Memory B cell (primary cell): ENCODE measurements at places on chromosomes 4 and X.

- H3K36me3 ChIP-seq, result peaks cover 2% of the 10 kb centered on the region
- H3K27ac ChIP-seq, result peak overlapping the region; percentile 87
Measured at GRCh38 chrX:153974003-153974725, 1.6 kb downstream of the TMEM187 start.

DNA sequence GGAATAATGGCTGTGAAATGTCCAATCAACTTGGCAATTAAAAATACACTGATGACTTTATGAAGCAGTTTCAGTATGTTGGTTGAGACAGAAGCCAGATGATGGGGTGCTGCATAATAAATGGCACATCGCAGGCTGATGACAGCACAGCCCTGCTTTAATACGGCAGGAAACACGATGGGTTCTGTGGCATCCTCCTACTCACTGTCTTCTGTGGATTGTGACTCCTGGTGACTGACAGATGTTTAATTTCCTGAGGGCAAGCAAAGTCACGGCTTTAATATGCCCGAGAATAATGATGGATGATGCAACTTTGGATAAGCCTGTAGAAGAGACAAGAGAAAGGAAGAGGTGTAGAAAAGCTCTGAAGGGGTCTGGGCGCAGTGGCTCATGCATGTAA is 295.4 kb downstream of the TRIML1 start:
- H3K4me3 ChIP-seq, result no peak overlapping the region
- H3K4me1 ChIP-seq, result no peaks in the 10 kb centered on the region
- no peaks in the 10 kb centered on the region for H3K27me3 ChIP-seq
- DNase-seq, result no peak
- H3K36me3 ChIP-seq, result no peaks in the 10 kb centered on the region

- no peak overlapping the region for H3K27ac ChIP-seq
- no peak overlapping the region for H3K4me3 ChIP-seq
- H3K27me3 ChIP-seq, result no peaks in the 10 kb centered on the region
- H3K4me1 ChIP-seq, result no peaks in the 10 kb centered on the region
Measured at GRCh38 chr4:173138624-173139023, 30.0 kb upstream of the GALNT7 start.

GRCh38 chr4:185312699-185313098 is 83.0 kb downstream of the LRP2BP start:
- peaks cover 44% of the 10 kb centered on the region for H3K36me3 ChIP-seq
- no peak overlapping the region for H3K27ac ChIP-seq
- peaks cover 26% of the 10 kb centered on the region for H3K4me1 ChIP-seq
- no peaks in the 10 kb centered on the region for H3K27me3 ChIP-seq
- DNase-seq, result no peak
- H3K4me3 ChIP-seq, result no peak overlapping the region

GRCh38 chr4:183638436-183638835 is 20.5 kb downstream of the RWDD4 start:
- peaks cover 7% of the 10 kb centered on the region for H3K36me3 ChIP-seq
- DNase-seq, result no peak
- no peaks in the 10 kb centered on the region for H3K4me1 ChIP-seq
- no peaks in the 10 kb centered on the region for H3K27me3 ChIP-seq

- peaks cover 6% of the 10 kb centered on the region for H3K4me1 ChIP-seq
- DNase-seq, result no peak
- H3K36me3 ChIP-seq, result no peaks in the 10 kb centered on the region
Measured at GRCh38 chr4:89275587-89275986, 32.0 kb downstream of the GPRIN3 start.

- H3K27me3 ChIP-seq, result peaks cover 18% of the 10 kb centered on the region
- H3K4me3 ChIP-seq, result peak within 1 kb of the TSS; percentile 74
- DNase-seq, result no peak
- peak within 1 kb of the TSS; percentile 14 for H3K27ac ChIP-seq
- peaks cover 12% of the 10 kb centered on the region for H3K4me1 ChIP-seq
Measured at GRCh38 chr4:118888666-118889311, at the start of gene SYNPO2. SYNPO2 (plus strand) TSS chr4:118888854; CDS start chr4:118889037, 183 bp downstream.

GRCh38 chr4:66562276-66562806 is 892.1 kb upstream of the EPHA5 start:
- H3K4me3 ChIP-seq, result no peak overlapping the region
- no peak for DNase-seq
- H3K27ac ChIP-seq, result no peak overlapping the region

- H3K27me3 ChIP-seq, result no peaks in the 10 kb centered on the region
- no peak overlapping the region for H3K4me3 ChIP-seq
- DNase-seq, result no peak
- H3K27ac ChIP-seq, result no peak overlapping the region
- no peaks in the 10 kb centered on the region for H3K4me1 ChIP-seq
Measured at GRCh38 chrX:4570151-4570550, 856.7 kb upstream of the PRKX start.

GRCh38 chr4:122728856-122729255 is 3.6 kb upstream of the BBS12 start:
- H3K4me1 ChIP-seq, result peaks cover 5% of the 10 kb centered on the region
- no peak overlapping the region for H3K27ac ChIP-seq
- H3K27me3 ChIP-seq, result no peaks in the 10 kb centered on the region
- H3K4me3 ChIP-seq, result no peak overlapping the region

DNA sequence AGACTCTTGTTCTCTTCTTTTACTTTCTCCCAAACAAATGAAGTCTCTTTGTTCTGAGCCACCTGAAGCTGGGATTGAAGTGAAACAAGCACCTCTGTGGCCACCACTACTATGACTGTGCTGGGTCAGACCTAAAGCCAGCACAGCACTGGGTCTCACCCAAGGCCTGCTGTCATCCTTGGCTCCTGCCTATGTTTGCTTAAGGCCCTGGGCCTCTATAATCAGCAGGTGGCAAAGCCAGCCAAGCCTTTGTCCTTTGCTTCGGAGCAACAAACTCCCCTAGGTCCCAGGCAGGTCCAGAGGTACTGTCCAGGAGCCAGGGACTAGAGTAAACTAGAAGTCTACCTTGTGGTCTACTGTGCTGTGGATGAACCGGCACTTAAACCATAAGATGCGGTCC is 220.6 kb upstream of the ARSJ start:
- no peak overlapping the region for H3K4me3 ChIP-seq
- no peaks in the 10 kb centered on the region for H3K4me1 ChIP-seq
- H3K27ac ChIP-seq, result no peak overlapping the region
- peaks cover 3% of the 10 kb centered on the region for H3K27me3 ChIP-seq

DNA sequence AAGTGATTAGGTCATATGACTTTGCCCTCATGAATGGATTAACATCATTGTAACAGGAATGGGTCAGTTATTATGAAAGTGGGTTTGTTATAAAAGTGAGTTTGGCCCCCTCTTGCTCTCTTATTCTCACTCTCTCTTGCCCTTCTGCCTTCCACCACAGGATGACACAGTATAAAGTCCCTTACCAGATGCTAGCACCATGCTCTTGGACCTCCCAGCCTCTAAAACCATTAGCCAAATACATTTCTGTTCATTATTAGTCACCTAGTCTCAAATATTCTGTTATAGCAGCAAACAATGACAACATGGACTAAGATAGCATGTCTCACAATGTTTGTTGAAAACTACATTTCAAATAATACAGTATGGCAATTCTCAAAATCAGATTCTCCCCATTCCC is 59.7 kb downstream of the RWDD4 start:
- no peaks in the 10 kb centered on the region for H3K36me3 ChIP-seq
- no peaks in the 10 kb centered on the region for H3K27me3 ChIP-seq
- H3K27ac ChIP-seq, result no peak overlapping the region
- H3K4me1 ChIP-seq, result peaks cover 2% of the 10 kb centered on the region
- H3K4me3 ChIP-seq, result no peak overlapping the region

GRCh38 chr4:39542611-39543012 is 15.4 kb upstream of the UGDH start:
- H3K4me1 ChIP-seq, result no peaks in the 10 kb centered on the region
- DNase-seq, result no peak
- no peak overlapping the region for H3K4me3 ChIP-seq
- H3K27ac ChIP-seq, result no peak overlapping the region
- H3K36me3 ChIP-seq, result peaks cover 2% of the 10 kb centered on the region

DNA sequence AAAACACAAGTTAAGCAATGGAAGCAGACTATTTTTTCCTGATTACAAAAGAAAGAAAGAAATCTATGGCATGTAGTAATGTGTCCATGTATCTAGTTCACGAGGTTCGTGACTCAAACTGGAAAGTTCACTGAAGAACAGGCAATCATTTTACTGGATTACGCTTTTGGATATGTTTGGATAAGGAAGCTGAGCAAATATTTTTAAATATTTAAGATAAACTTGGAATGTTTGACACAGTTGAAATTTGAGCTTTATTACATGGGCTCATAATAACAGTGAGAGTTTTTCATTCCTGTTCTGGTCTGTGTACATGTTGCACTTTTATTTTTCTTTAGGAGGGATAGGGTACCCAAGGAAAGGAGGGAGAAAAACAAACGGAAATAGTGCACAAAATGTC is 244.2 kb upstream of the GK2 start:
- no peak overlapping the region for H3K4me3 ChIP-seq
- H3K36me3 ChIP-seq, result peaks cover 1% of the 10 kb centered on the region
- H3K27me3 ChIP-seq, result no peaks in the 10 kb centered on the region
- no peak for DNase-seq
- peaks cover 13% of the 10 kb centered on the region for H3K4me1 ChIP-seq

- H3K27me3 ChIP-seq, result no peaks in the 10 kb centered on the region
- no peak for DNase-seq
- H3K36me3 ChIP-seq, result no peaks in the 10 kb centered on the region
- peaks cover 21% of the 10 kb centered on the region for H3K4me1 ChIP-seq
Measured at GRCh38 chrX:41723826-41724225, at the start of gene GPR82. GPR82 (plus strand) TSS chrX:41724181; CDS start chrX:41727027, 2,846 bp downstream.

DNA sequence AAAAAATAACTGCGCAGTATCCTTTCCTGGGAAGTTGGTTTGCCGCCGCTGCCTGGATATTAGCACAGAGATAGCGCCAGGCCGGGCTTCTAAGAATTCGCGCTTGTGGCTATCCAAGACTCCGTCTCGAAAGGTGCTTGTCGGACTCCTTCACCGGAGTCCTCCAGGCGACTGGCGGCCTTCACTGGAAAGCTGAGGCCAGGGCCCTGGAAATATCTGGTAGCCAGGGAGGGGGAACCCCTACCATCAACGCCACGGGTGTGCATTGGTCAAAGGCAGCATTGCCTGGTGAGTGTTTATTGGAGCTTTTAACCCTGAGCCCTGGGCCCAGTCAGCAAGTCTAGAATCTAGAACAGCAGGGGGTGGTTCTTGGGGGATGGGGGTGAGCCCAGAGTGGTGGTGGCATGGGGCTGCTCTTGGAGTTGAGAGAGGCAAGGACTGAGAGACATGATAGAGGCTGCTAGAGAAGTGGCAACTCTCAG is 577 bp upstream of the PIM2 start:
- H3K4me1 ChIP-seq, result peaks cover 22% of the 10 kb centered on the region
- H3K27ac ChIP-seq, result peak overlapping the region; percentile 95
- no peaks in the 10 kb centered on the region for H3K27me3 ChIP-seq
- peaks cover 22% of the 10 kb centered on the region for H3K36me3 ChIP-seq

DNA sequence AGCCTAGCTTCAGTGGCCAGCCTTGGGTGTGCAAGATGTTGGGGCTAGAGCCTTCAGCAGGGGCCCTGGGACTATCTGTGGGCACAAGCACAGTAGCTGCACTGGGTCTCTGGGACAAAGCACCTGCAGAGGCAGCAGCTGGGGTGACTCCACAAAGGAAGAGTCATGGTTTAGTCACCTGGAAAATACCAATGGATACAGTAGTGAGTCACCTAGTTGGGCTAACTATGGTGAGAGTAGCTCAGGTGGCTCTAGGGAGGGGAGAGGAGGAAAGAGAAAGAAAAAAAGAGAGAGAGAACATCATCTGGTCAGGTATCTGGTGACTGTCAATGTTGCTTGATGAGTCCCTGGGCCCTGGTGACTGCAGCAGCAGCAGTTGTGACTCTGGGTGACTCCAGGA is 72.9 kb upstream of the SPIN4 start:
- peaks cover 10% of the 10 kb centered on the region for H3K36me3 ChIP-seq
- H3K27me3 ChIP-seq, result no peaks in the 10 kb centered on the region
- no peak overlapping the region for H3K4me3 ChIP-seq
- no peak for DNase-seq
- H3K27ac ChIP-seq, result no peak overlapping the region

GRCh38 chrX:15451913-15452312 is 41.2 kb downstream of the PIR start:
- H3K4me3 ChIP-seq, result no peak overlapping the region
- H3K4me1 ChIP-seq, result no peaks in the 10 kb centered on the region
- no peak overlapping the region for H3K27ac ChIP-seq
- H3K27me3 ChIP-seq, result peaks cover 4% of the 10 kb centered on the region
- H3K36me3 ChIP-seq, result no peaks in the 10 kb centered on the region

GRCh38 chrX:13223868-13224567 is 95.8 kb downstream of the ATXN3L start:
- no peaks in the 10 kb centered on the region for H3K27me3 ChIP-seq
- no peak overlapping the region for H3K4me3 ChIP-seq
- peaks cover 7% of the 10 kb centered on the region for H3K4me1 ChIP-seq
- DNase-seq, result no peak

GRCh38 chr4:105631818-105632400 is 76.6 kb downstream of the INTS12 start:
- H3K4me3 ChIP-seq, result no peak overlapping the region
- no peaks in the 10 kb centered on the region for H3K36me3 ChIP-seq
- H3K4me1 ChIP-seq, result peaks cover 7% of the 10 kb centered on the region
- DNase-seq, result no peak
- H3K27ac ChIP-seq, result no peak overlapping the region

DNA sequence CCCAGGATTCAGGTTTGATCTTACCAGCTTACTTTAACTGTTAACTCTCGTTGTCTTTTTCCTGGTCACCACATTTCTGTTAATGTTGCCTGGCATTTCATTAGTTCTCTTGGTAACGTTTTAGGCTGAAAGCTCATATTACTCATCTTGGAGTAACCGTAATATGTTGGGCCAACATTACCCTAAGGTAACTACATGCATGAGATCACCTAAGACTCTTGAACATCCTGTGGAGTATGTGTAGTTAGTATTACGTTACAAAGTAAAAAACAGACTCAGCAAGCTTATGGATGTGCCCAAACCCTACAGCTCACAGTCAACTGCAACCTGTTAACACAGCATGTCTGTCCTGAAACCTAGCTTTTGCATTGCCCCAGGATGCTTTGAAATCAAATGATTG is 203.3 kb upstream of the HS3ST1 start:
- H3K27me3 ChIP-seq, result peaks cover 7% of the 10 kb centered on the region
- no peak overlapping the region for H3K27ac ChIP-seq
- peaks cover 12% of the 10 kb centered on the region for H3K4me1 ChIP-seq
- DNase-seq, result no peak
- peaks cover 3% of the 10 kb centered on the region for H3K36me3 ChIP-seq
